ENCODE measurements at places on chromosomes 5 and 9. TPM values are rescaled to one million over a fixed set of nuclear protein-coding genes. Genes with fewer than 3 reads are reported as not detected.

Gene NFIL3
- 14.4 TPM for total RNA-seq

Gene PCDHA1
- total RNA-seq: 0.26 TPM

Gene OR1Q1
- total RNA-seq: not detected

Gene ADAMTSL2
- 0.93 TPM for total RNA-seq

Gene SCGB3A1
- not detected for total RNA-seq

Gene TMEM232
- total RNA-seq: 3.0 TPM

Gene SHOC1
- not detected for total RNA-seq

Gene DPP7
- total RNA-seq: 29.1 TPM

Gene PPP2R2B
- 0.80 TPM for total RNA-seq

Gene NADK2
- total RNA-seq: 27.5 TPM

Gene PLK2
- 16.4 TPM for total RNA-seq

Gene SLC46A2
- total RNA-seq: not detected

Gene PDE8B
- total RNA-seq: 0.09 TPM

Gene GABRA1
- total RNA-seq: 1.6 TPM

Gene SLC35D2
- total RNA-seq: 33.4 TPM

Gene FOXI1
- total RNA-seq: 4.7 TPM

Gene ZDHHC11B
- total RNA-seq: 0.90 TPM

Gene SLC4A9
- 0.27 TPM for total RNA-seq

Gene SUSD3
- 6.3 TPM for total RNA-seq

Gene TRMT10B
- total RNA-seq: 15.9 TPM

Gene CDX1
- total RNA-seq: 0.25 TPM

Gene TLN1
- 104 TPM for total RNA-seq

Gene BAAT
- not detected for total RNA-seq

Gene LMAN2
- 128 TPM for total RNA-seq

Gene ZDHHC21
- 17.1 TPM for total RNA-seq

Gene ADAMTSL1
- total RNA-seq: 0.19 TPM

Gene C9
- not detected for total RNA-seq

Gene CCT5
- 356 TPM for total RNA-seq

Gene EMB
- 46.1 TPM for total RNA-seq

Gene FCN2
- total RNA-seq: not detected

Gene CDH6
- total RNA-seq: 1.1 TPM

Gene TMEM174
- total RNA-seq: not detected
